Foreskin fibroblast (primary cell): ENCODE measurements at places on chromosomes 5 and 9.
A peak's percentile ranks its signal among the peaks of the same experiment; 100 is the strongest.

DNA sequence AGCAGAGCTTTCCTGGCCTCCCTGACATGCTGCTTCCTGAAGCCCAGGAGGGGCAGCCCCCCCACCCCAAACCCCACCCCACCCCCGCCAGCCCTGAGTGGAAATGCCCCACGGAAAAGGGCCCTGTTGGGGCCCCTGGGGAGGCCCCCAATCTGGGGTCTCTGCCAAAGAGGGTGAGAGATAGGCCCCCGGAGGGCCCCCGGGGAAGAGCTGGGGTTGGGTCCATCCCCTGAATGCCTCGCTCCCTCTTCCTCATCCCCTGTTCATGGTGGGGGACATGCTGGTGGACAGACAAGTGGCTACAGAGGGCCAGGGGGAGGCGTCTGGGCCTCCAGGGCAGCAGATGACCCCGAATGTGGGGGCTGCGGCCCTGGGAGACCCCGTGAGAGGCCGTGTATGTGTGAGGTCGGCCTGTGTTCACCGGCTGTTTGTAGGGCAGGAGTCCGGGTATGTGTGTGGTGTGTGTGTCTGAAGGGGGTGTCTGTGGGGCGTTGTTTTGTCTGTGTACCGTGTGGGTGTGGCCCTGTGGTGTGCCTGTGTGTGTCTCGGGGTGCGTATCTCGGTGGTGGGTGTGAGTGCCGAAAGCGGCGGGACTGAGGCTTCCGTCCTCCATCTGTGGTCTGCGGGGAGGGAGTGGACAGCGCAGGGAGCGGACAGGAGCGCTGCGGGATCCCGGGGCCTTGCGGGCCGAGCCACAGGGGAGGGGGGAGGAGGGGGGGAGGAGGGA, 11.3 kb downstream of the C9orf50 start:
- DNase-seq: peak; percentile 61

- DNase-seq: peak; percentile 65
Measured at GRCh38 chr5:7886849-7887475, 18.0 kb downstream of the MTRR start.

GRCh38 chr9:98989036-98990000, 45.6 kb downstream of the COL15A1 start:
- DNase-seq: peak; percentile 99

DNA sequence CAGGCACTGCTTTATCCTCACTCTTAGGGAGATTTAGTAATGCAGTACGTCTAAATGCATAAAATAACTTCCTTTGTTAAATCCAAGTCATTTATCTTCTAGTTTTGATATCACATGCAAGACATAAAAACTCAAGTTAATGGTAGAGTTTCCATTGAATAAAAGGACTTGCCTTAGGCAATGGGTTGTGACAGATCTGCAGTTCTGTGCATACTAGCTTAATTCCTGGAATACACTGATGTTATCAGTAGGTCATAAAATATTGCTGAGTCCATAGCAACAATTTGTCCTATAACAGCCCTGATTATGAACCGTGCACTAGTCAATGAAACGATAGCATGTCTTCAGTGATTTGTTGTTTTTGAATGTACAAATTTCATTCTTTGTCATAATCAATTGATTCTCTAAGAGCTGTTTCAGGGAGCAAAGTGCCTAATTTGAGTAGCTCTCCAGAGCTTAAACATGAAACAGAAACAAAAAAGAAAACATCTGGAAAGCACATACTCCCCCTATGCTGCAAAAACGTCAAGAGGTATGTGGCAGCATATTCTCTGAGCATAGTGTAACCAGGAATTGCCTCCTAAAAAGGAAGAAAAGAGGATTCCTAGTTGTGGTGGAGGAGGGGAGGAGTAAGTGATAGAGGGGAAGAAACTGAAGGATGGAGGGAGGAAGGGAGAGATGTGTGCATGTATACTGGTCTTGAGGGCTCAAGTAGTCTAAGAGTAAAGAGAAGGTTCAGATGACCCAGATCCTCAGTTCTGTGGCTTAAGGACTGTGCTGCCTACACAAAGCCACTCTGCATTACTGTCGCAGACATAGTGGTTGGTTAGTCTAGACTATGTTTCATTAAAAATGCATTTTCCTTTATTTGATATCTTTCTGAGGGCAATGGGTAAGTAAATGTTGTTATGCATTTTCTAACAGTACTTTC, 589.2 kb downstream of the PRR16 start:
- no peak for DNase-seq

- no peak for DNase-seq
Measured at GRCh38 chr9:128211186-128211980, 8.2 kb downstream of the DNM1 start.

DNA sequence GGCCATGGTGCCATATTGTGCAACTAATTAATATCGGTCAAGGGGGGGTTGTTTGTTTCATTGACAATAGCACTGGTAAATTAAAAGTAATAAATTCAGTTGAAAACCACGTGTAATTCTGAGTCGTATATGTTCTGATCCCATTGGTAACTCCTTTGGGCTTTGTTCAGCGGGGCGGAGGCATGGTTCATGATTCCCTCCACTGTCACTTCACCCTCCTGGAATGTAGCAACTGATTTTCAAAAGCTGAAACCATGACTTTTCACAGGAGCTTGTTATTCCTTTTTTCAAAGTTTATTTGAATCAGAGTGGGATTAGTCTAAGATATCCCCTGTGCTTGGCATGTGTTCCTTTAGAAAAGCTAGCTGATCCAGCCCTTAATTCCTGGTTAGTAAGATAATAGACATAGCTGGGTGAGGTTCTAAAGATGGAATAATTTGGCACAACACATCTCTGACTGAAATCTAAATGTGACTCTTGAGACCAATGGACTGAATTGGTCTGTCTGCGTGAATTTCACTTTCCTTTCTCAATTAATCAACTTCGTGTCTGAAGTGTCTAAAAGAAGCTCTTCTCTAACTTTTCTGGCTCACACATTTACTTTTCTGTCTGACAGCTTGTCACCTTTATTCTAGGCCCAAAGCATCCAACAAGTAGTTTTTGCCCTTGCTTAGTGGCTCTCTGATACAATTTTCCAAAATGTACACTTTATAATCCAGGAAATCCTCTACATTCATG, 185.7 kb upstream of the VCAN start:
- DNase-seq: no peak

DNA sequence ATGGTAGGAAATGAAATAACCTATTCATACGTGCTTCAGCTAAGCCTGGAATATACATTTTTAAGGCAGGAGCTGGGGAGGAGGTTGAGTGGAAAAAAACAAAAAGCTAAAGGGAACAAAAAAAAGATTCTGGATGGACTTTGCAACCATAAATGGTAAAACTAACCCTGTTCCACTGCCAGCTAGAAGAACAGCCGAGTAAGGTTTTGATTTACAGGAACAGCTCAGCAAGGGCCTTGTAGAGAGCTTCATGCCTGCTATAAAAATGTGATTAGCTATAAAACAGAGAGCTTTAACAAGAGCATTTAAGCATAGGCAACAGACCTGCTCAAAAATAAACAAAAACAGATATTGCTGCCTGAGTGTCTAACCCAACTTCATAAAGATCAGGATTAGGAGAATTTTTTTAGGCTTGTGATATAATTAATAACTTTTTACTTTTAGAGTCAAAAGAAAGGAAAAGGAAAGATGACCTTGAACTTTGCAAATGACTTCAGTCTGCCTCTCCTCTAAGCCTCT, 194.8 kb downstream of the FBXL7 start:
- DNase-seq: peak; percentile 76

- no peak for DNase-seq
Measured at GRCh38 chr5:12017007-12017406, 112.8 kb upstream of the CTNND2 start.

DNA sequence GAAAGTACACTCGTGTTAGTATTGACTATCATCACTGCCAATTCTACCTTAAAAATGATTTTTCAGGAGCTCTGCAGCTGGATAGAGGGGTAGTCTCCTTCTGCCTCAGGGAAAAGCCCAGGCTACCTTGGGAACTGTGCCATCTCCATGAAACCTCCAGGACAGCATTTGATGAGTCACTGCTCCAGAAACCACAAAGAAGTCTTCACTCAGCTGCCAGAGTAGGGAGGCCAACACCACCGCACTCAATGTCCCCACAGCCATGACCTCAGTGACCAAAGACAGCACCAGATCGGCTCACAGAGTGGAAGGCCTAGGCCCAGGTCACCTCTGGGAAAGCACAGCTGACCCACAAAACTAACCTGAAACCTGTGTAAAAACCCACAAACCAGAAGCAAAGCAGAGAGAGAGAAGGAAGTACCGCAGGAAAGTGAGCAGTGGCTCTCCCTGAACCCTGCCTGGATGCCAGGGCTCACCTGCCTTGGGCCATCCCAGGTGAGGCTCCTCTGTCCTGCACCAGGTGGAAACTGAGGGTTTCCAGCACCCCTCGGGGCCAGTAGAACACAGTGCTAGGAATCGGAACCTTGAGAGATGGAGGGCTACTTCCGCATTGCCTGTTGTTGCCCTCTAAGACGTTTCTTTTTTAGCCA, 30.0 kb downstream of the S1PR3 start:
- peak; percentile 91 for DNase-seq

- DNase-seq: no peak
Measured at GRCh38 chr5:163563112-163563511, 57.7 kb downstream of the MAT2B start.

DNA sequence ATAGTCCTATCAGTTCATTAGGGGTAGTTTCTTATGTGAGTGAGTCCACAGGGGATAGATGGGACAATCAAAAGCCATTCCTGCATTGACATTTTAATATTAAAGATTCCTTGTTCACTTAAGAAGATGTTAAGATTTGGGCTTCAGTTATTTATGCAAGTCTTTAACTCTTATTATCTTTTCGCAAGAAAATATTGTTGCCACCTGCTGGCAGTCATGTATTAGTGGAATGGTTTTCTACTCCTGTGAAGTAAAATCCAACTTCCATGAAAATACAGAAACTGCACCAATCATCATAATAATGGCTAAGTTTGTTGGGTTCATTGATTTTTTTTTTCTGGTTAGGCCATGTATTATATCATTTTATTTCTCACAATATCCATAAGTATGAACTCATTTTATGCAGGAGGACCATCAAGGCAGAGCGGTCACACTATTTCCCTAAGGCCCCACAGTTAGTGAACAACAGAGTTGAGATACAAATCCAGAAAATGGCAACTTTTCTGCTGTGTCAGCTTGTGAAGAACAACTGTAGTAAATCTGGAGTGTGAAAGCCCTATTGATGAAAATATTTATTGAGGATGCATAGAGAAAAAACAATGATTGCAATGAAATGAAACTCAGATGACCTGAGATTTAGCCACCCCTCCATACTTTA, 88.5 kb upstream of the TXNDC8 start:
- peak; percentile 59 for DNase-seq

- no peak for DNase-seq
Measured at GRCh38 chr9:116760636-116761035, 73.5 kb downstream of the TRIM32 start.

DNA sequence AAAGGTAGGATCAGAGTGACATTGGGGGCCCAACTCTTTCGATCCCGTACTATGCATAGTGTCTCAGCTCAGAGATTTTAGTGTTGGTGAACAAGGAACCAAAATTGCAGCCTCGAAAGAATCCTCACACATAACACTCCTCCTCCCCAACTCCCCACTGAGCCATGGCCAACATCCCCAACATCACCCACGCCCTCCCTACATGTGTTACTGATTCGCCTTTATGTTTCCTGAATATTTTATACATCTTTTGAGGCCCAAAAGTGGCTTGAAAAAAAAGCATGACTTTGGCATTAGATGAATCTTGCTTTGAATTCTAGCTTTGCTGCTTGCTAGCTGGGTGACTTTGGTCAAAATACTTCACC, 45.2 kb downstream of the PLAC8L1 start:
- no peak for DNase-seq

- no peak for DNase-seq
Measured at GRCh38 chr9:137866226-137867141, 11.1 kb upstream of the CACNA1B start.

DNA sequence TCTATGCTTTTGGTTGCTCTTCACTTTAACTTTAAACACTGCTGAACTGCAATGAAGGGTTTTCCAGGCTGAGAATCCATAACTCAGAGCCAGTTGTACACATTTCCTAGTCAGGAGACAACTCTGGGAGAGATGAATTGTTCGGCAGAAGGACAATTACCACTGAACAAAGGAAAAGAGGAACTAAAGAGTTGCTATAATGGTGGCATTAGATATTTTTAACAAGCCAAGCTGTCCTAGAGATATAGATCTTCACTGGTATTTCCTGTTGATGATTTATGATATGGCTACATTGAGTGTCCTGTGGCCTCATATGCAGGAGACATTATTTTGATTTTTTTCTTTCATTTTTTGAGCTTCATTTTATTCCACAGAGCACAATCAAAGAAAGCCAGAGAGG, 219.1 kb upstream of the PCSK5 start:
- DNase-seq: no peak
